Esophagus squamous epithelium (tissue), 5 donors: ENCODE measurements at places on chromosomes 2 and 18.

DNA sequence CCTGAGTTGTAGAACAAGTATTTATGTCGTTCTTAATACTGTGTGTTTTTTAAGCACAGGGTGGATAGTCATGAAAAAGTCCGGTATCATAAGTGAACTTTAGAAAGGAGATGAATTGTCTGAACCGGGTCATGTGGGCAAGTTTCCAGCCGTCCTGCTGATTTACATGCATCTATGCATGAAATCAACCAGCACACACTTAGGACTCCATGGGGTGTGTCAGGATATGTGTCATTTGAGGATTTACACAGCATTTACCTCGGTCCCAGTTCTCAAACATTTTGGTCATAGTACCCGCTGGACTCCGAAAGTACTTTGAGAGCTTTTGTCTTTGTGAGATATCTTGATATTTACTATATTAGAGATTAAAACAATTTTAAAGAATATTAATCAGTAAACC, 47.5 kb upstream of the TWSG1 start:
- DNase-seq: no peak

DNA sequence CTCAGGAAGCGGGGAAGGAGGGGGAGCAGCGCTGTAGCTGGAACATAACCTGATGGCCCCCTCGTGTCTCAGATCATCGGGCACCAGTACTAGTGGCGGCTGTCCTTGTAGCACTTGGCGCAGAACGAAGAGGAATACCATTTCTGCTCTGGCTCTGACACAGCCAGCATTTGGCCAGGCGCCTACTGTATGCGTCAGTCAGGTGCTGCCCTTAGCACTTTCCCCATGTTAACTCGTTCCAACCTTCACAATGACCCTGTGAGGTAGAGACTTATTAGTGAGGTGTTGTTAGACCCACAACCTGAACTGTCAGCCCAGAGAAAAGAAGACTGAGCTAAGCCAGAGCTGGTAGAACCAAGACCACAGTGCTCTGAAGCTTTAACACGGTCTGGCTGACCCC, 47.7 kb upstream of the EML6 start:
- DNase-seq: no peak

DNA sequence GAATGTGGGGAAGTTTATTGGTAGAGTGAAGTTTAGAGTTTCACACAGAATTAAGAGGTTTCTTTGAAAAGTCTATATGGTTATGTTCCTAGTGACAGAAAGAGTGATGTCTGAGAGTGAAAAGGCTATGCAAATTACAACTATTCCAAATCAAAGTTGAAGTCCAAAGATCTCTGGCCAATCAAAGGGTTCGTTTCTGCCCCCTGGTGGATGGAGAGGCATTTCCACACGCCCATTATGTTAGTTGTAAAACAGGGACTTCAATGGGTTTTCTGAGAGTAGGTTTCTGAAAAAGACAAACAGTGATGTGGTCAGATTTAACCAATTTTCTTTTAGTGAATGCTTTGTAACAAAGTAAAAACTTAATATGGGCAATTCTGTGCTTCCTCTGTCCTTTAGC, 441.5 kb upstream of the POU3F3 start:
- no peak for DNase-seq

DNA sequence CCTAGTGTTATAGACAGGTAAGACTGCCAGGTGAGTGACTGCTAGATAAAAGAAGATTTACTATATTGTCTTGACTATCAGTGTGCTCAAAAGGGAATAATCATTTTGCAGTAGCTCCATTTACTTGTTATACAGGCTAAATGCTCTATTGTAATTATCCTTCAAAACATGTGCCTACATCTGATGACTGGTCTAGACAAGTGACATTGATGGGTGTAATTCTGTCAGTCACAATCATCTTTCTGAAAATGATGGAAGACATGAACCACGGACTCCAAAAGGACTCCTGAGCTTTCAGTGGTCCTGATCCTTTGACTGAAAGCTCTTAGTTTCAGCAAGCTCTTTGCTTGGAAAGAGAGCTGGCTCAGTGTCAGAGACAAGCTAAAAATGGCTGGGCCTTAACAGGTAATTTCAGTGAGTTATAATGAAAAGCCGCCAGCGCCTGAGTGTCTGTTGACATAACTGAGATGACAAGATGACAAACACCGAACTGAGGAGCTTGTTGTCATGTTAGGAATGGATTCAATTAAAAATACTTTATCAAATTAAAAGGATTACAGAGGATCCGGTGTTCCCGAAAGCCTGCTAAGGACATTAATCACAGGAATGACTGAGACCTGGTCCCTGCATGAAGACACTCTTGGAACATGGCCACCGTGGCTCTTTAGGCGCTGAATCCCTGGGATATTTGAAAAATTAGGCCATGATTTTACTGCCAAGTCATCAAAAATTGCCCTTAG, 141.7 kb downstream of the CMPK2 start:
- no peak for DNase-seq

- no peak for DNase-seq
These were observed 98.7 kb downstream of the GRB14 start for GRCh38 chr2:164522561-164522981.

- DNase-seq: no peak
These were observed 781 bp upstream of the SLC5A6 start for GRCh38 chr2:27212626-27213471.

DNA sequence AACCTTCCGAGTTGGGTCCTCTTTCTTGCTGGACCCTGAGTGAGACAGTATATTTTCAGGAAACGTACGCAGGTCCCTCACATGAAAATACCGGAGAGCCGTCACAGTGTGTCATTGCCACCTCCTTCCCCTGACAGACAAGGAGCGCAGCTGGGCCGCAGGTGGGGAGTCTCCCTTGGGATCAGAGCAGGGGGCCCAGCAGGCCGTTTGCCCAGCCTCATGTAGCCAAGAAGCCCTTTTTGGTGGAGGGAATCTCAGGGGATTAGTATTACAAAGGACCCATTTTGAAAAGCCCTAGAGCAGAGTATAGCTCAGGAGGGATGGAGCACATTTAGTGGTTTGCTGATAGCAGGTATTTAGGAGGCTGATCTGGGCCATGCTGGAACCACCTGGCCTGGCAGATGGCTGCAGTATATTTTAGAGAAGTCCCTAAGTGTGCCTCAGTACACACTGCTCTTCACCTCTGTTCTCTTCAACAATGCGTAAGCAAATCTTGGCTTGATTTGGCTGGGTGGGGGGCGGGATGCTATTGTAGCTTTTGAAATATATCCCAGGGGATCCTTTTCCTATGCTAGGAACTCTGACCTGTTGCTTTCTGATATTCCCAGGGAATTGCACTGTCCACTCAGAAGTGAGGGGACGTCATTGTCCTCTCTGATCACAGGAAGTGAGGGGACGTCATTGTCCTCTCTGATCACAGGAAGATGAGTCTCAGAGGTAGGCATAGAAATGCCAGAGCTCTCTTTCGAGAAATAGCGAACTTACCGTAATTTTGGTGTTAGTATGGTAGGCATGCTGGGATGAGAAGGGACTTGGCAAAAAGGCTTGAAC, 171.9 kb downstream of the HRH4 start:
- DNase-seq: no peak

GRCh38 chr18:10241579-10241978, 212.9 kb upstream of the APCDD1 start:
- no peak for DNase-seq

- DNase-seq: no peak
These were observed 22.2 kb downstream of the SP3 start for GRCh38 chr2:173942861-173943523.

DNA sequence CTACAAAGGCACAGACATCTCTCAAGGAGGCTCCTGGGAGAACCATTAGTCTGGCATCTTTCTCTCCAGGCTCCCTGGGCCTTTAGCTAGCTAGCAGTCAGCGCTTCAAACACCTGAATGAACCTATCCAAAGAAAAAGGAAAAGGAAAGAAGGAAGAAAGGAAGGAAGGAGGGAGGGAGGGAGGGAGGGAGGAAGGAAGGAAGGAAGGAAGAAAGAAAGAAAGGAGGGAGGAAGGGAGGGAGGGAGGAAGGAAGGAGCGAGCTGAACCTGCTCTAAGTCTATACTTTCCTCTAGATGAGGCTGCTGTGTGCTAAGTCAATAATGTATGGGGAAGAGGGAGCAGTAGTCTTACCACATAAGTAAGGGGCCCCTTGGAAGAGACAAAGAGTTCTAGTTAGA, 5.1 kb upstream of the BCL11A start:
- no peak for DNase-seq

GRCh38 chr2:62375113-62375420, 130.9 kb downstream of the TMEM17 start:
- DNase-seq: no peak

DNA sequence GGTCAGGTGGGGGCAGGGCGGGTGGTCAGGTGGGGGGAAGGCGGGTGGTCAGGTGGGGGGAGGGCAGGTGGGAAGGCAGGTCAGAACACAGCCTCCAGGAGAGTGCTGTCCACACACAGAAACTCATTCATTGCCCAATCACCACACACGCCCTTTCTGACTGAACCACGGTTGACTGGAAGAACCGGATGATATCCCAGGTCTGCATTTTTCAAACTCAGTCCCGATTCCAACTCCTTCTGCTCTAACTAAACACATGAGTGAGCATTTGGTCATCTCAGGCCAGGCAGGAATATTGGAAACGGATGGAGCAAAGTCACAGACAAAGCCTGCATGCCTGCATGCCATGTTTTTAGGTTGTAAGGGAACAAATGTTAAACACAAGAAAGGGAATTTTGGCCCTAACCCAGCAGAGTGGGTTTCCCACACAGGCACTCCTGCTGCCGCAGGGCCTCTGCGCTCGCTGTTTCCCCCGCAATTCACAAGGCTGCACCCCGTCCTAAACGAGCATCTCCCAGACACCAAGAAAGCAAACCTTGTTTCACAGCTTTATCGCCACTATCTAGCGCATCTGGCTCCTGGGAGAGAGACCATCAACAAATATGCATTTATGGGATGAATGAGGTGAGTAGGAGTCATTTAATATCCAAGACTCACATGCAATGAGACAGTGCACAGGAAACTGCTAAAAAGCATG, 100.1 kb downstream of the ZNF516 start:
- DNase-seq: no peak

- no peak for DNase-seq
These were observed 1.9 kb downstream of the USP37 start for GRCh38 chr2:218566296-218566695.

GRCh38 chr18:45328811-45329210, 286.5 kb upstream of the SLC14A2 start:
- DNase-seq: no peak

DNA sequence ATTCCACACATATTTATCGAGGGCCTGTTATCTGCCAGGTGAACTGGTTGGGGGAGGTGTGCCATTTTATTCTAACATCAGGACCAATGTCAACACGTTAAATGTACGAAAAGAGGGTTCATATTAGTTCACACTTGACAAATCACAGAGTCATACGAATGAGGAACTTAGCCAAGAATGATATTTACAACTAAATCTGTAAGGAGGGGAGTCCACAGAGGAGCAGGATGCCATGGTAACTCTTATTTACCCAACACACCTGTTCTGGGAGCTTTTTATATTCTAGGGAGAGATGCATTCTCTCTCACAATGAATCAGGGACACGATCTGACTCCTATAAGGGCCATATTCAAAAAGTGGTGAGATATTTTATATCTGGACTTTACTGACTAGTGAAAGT, 144.1 kb downstream of the CDC42EP3 start:
- no peak for DNase-seq

DNA sequence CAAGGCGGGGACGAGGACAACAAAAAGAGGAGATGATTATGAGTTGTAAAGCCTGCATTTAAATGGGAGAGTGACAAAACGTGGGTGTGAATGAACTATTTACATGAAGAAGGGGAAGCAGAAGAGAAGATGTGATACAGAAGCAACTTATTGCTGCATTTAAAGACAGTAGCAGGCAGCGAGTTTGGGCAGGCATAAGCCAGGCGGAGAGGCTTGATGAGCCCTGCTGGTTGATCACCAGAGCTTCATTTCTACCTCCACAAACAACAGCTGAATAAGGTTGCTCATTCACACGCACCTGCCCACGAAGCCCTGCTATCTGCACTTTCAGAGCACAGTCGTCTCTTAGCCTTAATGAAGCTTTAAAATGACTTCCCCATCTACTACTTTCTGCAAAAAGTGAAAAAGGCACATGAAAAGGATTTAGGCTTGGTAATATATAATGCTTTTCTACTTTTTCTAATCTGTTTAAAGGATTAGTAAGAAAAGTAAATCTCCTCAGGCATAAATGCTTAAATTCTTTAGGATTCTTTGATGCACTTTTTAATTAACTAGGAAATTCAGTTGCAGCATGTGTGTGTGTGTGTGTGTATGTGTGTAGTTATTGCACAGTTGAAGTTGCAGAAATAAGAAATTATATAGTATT, 3.1 kb downstream of the SLC38A11 start:
- no peak for DNase-seq

- DNase-seq: no peak
These were observed 22.6 kb upstream of the PELI1 start for GRCh38 chr2:64166637-64167420.

GRCh38 chr2:216002101-216002678, 11.2 kb downstream of the MREG start:
- no peak for DNase-seq

DNA sequence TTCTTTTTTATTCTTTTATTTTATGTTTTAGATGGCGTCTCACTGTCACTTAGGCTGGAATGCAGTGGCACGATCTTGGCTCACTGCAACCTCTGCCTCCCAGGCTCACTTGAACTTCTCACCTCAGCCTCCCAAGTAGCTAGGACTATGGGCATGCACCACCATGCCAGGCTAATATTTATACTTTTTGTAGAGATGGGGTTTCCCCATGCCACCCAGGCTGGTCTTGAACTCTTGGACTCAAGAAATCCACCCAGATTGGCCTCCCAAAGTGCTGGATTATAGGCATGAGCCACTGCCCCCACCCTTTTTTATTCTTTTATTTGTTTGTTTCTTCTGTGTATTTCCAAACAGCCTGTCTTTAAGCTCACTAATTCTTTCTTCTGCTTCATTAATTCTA, 306.7 kb upstream of the THUMPD2 start:
- no peak for DNase-seq

DNA sequence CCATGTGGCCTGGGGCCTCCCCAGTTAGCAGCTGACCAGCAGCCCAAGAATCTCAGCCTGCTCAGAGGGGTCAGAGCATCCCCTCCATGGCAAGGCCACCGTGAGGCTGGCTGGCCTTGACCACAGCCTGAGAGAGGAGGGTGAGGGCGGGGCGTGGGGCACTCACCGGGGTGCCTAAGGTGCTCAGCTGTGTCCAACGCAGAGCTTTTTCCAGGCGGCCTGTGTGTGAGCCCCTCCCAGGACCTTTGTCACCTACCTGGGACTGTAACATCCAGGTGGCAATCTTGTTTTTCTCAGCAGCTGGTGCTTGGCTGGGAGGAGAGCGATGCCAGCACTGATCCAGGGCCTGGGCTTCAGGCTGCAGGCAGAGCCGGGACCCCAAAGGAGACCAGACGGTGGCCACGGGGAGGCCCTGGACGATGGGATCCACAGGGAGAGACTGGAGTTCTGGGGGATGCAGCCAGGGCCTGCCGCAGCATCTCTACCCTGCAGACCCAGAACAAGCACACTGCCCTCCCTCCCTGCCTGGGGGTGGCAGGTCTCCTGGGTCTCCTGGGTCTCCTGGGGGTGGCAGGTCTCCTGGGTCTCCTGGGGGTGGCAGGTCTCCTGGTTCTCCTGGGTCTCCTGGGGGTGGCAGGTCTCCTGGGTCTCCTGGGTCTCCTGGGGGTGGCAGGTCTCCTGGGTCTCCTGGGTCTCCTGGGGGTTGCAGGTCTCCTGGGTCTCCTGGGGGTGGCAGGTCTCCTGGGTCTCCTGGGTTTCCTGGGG, 12.3 kb downstream of the SNED1 start:
- DNase-seq: no peak

GRCh38 chr18:43642727-43643330, 365.5 kb upstream of the SYT4 start:
- no peak for DNase-seq
